ENCODE measurements at places on chromosomes 12 and 14.
A peak's percentile ranks its signal among the peaks of the same experiment; 100 is the strongest.

- DNase-seq = no peak
Measured at GRCh38 chr12:123010110-123010509, 29.6 kb downstream of the ARL6IP4 start.

- DNase-seq = peak; percentile 20
Measured at GRCh38 chr12:108950991-108951739, 69.7 kb downstream of the SVOP start.

DNA sequence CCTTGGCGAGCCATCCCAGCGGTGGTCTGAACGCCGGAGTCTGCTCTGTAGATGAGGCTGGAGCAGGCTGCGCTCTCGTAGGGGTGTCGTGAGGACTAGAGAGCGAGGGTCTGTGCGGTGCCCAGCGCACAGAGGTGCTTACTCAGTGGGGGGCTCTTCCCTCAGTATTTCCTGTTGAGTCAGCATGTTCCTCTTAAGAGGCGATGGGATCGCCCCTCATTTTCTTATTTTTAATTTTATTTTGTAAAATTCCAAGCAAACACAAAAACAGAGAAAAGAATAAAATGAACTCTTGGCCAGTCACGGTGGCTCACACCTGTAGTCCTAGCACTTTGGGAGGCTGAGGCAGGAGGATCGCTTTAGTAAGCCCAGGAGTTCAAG lies 40.8 kb upstream of the BCL7A start:
- no peak for DNase-seq

- DNase-seq = no peak
Measured at GRCh38 chr12:3661028-3661427, 91.9 kb downstream of the CRACR2A start.

- DNase-seq = no peak
Measured at GRCh38 chr12:57985685-57986084, 44.3 kb downstream of the ATP23 start.

- DNase-seq = no peak
Measured at GRCh38 chr14:92755495-92755894, 7.1 kb upstream of the LGMN start.
